ENCODE measurements at places on chromosomes 3 and 15.

- no peak for DNase-seq
Observed at GRCh38 chr15:98805434-98806274, 157.3 kb downstream of the IGF1R start.

DNA sequence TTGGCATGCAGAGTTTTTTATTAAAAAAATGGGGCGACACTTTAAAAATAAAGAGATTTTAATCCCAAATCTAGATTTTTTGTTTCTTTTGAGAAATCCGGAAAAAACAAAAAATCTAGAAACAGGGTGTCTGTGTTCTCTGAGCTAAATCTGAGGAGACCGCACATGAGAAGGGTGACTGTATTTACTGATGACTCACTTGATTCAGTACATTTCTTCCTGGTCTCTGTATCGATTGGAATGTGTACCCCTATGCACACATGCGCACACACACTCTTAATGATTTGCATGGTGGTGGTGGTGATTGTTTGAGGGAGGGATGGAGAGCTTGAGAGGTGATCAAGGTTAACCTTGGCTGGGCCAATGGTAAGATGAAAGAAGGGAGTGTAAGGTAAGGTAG is 443.1 kb upstream of the THRB start:
- no peak for DNase-seq

GRCh38 chr3:197936819-197937384 is 13.1 kb upstream of the RPL35A start:
- DNase-seq, result no peak

DNA sequence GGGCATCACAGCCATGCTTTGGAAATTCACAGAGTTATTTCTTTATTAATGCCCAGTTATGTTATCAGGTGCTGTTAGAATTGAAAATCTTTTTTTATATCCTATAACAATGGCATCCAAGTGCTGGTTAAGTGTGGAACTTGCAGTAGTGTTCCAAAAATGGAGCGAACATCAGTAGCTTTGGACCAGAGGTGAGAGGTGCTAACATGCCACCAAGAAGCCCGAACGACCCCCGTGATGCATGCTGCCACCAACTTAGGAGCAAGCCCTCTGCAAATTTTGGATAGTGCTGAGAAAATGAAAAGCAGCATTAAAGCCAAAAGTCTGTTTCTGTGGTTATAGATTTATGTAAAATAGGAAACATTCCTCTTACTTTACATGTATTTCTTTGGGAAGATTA is 24.8 kb downstream of the RBP1 start:
- no peak for DNase-seq

DNA sequence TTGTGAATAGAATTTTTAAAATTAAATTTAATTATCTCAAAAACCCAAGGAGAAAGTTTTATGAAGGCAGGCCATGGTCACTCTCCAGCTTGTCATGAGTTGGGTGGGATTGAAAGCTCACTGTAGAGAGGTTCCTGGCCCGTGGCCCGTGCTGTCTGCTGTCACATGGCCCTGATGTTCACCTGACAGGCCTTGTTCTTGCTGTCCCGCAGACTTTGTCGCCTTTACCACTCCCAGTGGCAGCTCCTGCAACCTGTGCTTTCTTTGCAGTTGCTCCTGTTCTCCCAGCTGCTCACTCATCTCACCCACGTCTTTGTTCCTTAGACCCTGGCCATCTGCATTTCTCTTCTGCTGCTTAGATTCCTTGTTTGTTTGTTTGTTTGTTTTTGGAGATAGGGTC is 35.6 kb downstream of the DHX30 start:
- no peak for DNase-seq

DNA sequence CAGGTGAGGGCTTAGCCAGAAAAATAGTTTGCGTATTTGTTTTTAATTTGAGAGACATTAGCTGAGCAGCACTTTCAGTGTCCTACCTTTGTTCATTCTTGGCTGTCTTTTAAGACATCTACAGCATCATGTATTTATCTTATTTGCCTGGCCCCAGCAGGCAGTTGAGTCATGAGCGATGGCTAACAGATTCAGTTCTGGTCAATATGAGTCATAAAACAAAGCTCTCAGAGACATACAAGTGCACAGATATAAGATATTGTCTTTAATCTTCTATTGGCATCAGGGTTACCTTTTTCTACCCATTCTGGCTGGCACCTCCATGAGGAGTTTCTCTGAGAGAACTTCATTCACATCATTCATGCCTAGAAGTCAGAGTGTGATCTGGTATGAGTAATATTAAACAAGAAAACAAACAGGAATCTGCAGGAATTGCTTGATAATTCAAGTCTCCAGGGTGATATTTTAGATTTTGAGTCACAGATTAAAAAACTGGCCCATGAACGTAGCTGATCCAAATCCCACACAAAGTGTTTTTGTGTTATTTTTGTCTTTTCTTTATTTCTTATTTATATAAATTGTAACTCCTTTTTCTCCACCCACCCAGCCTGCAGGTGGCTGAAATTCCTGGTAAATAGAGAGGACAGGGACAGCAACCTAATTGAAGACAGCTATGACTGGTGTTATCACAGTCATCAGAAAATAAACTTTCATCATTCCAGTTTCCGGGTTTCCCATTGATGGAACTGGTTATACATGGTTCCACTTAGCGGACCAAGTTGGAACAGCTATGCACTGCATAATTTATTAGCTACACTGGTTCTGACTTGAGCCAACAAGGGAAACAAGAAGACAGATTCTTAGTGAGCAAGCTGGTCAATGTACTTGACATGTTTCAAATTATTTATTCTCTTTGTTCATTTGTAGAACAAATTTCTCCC is 47.3 kb downstream of the PLSCR2 start:
- no peak for DNase-seq

DNA sequence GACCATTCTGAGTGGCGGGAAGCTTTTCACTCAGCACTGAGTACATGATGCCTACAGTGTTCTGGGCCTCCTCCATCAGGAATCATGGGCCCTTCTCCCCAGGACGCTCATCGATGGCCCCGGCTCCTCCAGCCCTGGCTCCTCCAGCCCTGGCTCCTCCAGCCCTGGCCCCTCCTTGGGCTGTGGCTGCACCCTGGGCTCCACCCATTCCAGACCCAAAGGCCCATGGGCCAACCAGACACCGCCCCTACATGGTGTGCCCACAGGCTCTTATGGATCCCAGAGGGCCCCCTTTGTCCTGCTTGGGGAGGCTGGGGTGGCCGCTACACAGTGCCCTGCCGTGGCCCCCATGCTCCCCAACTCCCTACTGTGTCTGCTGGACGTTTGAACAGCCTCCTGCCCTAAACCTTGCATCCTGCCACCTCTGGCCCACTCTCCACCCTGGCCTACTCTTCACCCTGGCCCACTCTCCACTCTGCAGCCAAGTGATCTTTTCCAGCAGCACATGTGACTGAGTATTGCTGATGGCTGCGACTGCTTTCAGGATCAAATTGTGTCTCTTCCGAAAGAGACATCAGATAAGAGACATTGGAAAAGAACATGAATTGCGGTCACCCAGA is 57.9 kb downstream of the APBA2 start:
- no peak for DNase-seq

Measured in central memory CD4-positive, alpha-beta T cell (primary cell).